ENCODE measurements at places on chromosomes 1 and 21. TPM values are rescaled to one million over a fixed set of nuclear protein-coding genes. Genes with fewer than 3 reads are reported as not detected.

DNA sequence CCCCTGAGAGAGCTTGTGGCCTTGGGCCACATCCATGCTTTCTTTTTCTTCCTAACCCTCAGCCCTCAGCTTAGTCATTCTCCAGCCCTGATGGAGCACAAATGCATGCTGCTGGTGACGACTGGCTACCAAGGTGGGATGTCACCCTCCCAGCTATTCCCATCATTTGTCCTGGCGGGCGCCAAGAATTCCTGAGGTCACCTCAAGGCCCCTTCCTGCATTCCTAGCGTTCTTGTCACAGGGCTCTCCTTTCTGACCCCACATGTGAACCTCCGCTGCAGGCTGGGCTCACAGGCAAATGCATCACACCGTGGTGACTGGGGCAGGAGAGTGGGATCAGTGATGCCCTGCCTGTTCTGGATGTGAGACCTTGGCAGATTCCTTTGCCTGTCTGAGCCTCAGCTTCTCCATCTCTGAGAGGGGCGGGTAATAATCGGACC, 53.4 kb upstream of the IFFO2 start:
- no peaks in the 10 kb centered on the region for H3K36me3 ChIP-seq
- peaks cover 2% of the 10 kb centered on the region for H3K27me3 ChIP-seq
- DNase-seq: no peak
- H3K4me1 ChIP-seq: peaks cover 9% of the 10 kb centered on the region

DNA sequence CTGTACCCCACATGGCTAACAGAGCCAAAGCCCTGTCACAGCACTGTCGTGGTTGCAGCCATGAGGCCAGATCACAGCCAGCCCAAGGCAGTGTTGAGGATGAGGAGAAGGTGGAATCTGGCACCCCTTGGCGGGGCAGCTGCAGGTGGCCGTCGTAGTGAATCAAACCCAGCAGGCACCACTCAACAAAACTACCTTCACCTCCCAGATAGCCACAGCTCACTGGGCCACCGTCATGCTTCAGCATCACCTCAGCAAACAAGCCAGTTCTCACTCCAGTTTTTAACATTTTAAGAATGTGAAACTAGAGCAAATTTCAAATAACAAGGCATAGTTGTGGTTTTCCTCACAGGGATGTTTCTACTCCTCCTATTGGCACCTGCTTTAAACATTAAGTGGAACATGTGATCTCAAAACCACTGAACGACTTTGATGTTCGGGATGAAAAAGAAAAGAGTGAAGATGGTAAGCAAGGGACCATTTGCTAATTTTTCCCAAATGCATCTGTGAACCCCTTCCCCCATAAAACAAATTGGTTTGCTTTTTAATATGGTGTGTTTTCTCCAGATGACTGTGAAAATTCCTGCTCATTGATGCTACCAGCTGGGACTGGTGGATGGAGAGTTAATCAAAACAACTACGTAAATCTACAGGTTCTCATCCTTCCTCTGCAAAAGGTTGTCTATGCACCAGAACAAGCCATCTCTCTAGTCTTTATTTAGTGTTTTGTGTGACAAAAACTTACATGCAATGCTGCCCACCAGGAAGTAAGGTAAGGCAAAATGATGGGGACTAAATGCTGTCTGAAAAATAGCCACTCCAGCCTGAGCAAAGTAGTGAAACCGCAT, 45.5 kb downstream of the TOR1AIP2 start:
- no peaks in the 10 kb centered on the region for H3K27me3 ChIP-seq
- H3K4me3 ChIP-seq: no peak overlapping the region
- no peak for DNase-seq
- H3K4me1 ChIP-seq: no peaks in the 10 kb centered on the region
- no peak overlapping the region for H3K27ac ChIP-seq
- peaks cover 4% of the 10 kb centered on the region for H3K36me3 ChIP-seq

DNA sequence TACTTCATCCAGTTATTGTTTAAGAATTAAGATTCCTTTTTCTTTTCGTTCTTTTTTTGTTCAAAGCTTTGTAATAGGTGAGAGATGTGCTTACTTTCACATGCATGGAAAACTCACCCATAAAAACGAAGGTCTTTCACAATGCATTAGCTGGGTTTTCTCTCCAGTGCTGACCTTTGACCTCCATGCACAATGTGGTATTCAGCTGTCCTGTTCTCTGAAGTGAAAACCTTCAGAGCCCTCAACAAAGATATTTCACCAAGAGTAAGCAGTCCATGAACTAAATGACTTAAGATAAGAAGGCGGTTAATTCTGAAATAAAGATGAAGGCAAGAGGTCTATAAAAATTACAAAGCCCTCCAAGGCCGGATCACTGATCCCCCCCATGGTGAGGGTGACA, 77.1 kb upstream of the IPO9 start:
- peaks cover 37% of the 10 kb centered on the region for H3K4me1 ChIP-seq
- H3K27me3 ChIP-seq: no peaks in the 10 kb centered on the region
- H3K27ac ChIP-seq: no peak overlapping the region
- no peak overlapping the region for H3K4me3 ChIP-seq
- no peaks in the 10 kb centered on the region for H3K36me3 ChIP-seq

GRCh38 chr1:230567221-230567575, 75.1 kb upstream of the COG2 start:
- peaks cover 25% of the 10 kb centered on the region for H3K4me1 ChIP-seq
- peaks cover 5% of the 10 kb centered on the region for H3K27me3 ChIP-seq
- no peak for DNase-seq
- H3K27ac ChIP-seq: no peak overlapping the region
- no peaks in the 10 kb centered on the region for H3K36me3 ChIP-seq

DNA sequence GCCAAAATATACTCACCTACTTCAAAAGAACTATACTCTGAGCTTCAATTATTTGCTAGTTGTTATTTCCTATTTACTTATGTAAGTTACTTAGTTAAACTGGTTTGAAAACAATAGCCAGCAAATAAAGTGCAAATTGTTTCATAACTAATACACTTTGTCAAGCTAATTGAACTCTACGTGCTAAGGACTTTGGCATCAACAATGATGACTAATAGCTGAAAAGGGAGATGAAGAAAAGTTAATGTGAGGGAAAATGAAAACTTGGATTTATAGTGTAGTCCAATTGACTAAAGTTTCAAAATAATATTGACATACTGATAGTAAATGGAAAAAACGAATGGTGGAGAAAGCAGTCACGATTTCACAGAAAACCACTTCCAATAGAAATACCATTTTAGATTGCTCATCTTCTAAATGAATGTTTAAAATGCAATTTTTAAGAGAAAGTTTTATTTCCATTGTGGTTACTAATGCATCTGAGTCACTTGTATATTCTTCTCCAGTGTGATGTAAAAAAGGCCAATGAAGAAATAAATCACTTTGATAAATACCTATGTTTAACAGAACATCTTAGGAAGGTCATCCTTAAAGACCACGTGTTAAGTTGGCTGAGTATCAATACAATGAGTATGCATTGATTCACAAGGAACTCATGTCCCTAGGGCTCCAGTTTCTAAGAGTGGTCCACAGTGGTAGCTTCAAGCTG, 455.2 kb downstream of the LTN1 start:
- H3K36me3 ChIP-seq: no peaks in the 10 kb centered on the region
- H3K4me3 ChIP-seq: no peak overlapping the region
- H3K4me1 ChIP-seq: no peaks in the 10 kb centered on the region

DNA sequence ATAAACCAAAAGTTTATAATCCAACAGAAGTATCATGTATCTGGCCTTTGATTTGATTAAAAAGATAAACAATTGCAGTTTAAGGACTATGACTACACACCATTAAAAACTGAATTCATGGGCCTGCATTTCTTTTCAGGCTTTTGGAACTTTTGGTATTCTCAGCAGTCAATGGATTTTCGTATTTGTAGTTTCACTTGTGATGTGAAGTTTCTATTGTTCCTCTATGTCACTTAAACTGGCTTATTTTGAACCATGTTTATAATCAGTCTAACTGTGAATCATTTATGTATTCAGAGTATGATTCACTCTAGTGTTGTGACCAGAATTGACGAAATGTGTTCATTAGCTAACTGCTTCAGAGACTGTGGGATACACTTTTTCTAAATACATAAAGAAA, 132.9 kb downstream of the COQ8A start:
- no peaks in the 10 kb centered on the region for H3K36me3 ChIP-seq
- H3K4me1 ChIP-seq: peaks cover 3% of the 10 kb centered on the region
- no peak for DNase-seq
- no peaks in the 10 kb centered on the region for H3K27me3 ChIP-seq
- H3K27ac ChIP-seq: no peak overlapping the region

PDZK1 gene
- total RNA-seq: 1.7 TPM

- DNase-seq: no peak
- no peak overlapping the region for H3K4me3 ChIP-seq
- H3K4me1 ChIP-seq: no peaks in the 10 kb centered on the region
- H3K36me3 ChIP-seq: no peaks in the 10 kb centered on the region
Observed at GRCh38 chr1:76951153-76951552, 83.9 kb downstream of the ST6GALNAC5 start.

DNA sequence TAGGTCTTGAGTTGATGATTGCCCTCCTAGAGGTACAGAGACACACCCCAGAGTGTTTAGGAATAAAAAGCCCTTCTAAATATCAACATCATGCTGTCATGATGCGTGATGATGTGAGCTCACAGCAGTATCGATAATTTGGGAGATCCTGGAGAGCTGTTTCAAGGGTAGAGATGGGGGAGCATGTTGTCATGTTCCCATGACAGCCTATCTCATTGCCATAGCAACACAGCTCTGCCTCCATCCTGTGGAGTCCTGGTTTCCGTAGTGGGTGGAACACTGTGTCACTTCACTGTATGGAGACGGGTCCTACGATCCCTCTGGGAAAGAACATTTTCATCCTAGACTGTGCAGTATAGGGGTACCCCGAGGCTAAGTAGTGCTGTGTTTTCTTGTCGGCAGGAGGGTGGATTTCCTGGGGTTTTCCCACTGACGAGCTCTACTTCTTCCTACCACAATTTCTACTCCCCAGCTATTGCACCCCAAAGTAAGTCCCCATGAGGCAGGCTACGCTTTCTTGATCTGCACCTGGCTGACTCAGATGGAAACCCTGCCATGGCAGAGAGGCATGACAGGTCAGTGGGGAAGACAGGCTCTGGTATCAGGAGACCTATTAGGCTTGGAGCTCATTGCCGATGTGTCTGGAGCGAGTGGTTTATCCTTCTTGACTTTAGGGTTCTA, 7.2 kb downstream of the KISS1 start:
- H3K27ac ChIP-seq: no peak overlapping the region
- peaks cover 9% of the 10 kb centered on the region for H3K27me3 ChIP-seq
- no peaks in the 10 kb centered on the region for H3K36me3 ChIP-seq
- no peak for DNase-seq

- no peak for DNase-seq
- peaks cover 4% of the 10 kb centered on the region for H3K27me3 ChIP-seq
- peaks cover 4% of the 10 kb centered on the region for H3K36me3 ChIP-seq
- H3K4me3 ChIP-seq: peak overlapping the region; percentile 94
- H3K4me1 ChIP-seq: peaks cover 20% of the 10 kb centered on the region
Observed at GRCh38 chr1:63773496-63773814, 362 bp upstream of the ROR1 start.

ZNF593OS gene
- 4.2 TPM for total RNA-seq

DNA sequence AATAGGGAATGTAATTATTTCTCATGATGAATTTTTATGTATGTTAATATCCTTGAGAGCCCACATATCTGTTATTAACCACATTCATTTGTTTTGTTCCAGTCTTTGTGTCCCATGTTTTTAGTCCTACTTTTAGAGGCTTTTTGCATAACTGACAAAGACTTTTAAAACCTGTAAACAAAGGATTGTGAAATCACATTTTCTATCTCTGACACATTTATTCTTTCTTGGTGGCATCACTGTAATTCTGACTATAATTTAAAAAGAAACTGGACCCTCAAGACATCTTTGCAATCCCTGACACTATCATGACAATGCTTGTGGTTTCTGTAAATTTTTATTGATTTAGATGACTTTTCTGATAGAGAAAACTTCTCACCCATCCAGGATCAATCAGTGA, 313.1 kb downstream of the SIPA1L2 start:
- H3K27ac ChIP-seq: no peak overlapping the region
- H3K4me3 ChIP-seq: no peak overlapping the region
- H3K36me3 ChIP-seq: peaks cover 14% of the 10 kb centered on the region
- H3K27me3 ChIP-seq: peaks cover 2% of the 10 kb centered on the region
- peaks cover 17% of the 10 kb centered on the region for H3K4me1 ChIP-seq
- no peak for DNase-seq

All from glutamatergic neuron (in vitro differentiated cells).